ENCODE measurements at places on chromosomes 1 and 21.

DNA sequence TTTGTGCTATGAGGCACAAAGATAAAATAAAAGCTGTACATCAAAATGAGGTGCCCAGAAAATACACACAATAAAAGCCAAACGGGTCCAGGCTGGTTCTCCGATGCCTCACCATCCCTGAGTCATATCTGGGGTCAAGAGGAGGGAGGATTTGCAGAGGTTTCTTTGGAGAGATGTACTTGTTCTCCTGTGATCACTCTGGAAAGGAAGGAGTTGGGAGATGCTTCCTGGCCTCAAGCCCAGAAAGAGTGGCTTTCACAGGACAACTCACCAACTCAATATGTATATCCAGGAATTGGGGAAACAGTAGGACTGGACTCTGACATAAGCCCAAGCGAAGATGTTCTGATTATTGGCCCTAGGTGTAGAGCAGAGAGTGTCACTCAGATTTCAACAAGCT, 51.9 kb downstream of the DIPK1A start:
- no peak for DNase-seq

DNA sequence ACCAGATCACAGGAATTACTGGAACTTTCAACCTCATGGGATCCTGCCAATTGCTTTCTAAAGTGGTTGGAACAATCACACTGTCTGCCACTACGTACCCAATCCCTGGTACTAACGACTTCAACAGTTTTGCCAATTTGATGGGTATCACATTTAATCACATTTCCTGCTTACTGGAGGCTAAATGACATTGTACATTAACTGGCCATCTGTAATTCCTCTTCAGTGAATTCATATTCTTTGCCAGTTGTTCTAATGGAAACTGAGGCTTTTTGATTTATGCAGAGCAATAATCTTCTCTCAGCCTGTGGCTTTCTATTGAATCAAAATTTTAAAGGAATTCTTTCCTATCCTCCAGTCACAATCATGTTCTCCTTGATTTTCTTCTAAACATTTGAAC, 38.2 kb downstream of the LGALS8 start:
- DNase-seq, result no peak

GRCh38 chr1:117683571-117684285, 77.9 kb downstream of the TENT5C start:
- DNase-seq, result no peak

DNA sequence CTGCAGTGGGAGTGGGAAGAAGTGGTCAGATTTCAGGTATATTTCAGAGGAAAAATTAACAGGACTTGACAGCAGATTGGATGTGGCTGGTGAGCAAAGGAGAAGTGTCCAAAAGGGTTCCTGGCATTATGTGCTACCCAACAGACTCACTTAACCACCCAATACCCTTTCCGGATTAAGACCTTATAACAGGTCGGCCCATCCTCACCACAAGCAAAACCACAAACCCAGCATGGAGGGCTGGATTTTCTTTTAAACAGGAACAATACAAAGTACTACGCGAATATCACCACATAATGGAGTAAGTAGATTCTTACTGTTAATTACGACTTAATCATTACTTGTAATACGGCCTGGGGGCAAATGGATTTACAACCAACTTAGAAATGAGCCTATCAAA, 59.2 kb downstream of the WDR64 start:
- no peak for DNase-seq

GRCh38 chr1:38026592-38027200, 14.2 kb downstream of the UTP11 start:
- DNase-seq, result no peak

DNA sequence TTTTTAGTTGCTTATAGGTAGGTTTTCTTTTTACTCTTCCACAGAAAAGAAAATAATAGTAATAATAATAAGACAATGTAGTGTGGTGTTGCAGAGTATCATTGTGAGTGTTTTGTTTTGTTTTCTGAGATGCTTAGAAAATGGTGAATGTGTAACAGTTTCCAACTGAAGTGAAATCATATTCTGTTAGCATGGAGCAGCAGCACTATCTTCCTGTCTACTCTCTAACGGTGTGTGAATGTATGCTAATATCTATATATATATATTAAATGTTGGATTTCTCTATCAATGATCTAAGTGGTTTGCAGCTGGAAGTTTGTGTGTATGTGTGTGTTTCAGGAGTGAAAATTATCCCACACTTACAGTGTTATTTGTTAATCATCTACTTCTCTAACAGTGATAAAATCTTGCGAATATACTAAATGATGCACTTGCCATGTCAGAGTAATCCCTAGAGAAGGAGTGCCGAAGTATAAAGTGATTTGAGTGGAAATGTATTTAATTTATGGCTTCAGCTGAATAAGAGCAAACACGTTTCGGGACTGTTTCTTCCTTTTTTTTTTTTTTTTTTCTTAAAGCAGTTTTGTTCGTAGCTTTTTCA, 377 bp downstream of the SAMD13 start:
- no peak for DNase-seq

DNA sequence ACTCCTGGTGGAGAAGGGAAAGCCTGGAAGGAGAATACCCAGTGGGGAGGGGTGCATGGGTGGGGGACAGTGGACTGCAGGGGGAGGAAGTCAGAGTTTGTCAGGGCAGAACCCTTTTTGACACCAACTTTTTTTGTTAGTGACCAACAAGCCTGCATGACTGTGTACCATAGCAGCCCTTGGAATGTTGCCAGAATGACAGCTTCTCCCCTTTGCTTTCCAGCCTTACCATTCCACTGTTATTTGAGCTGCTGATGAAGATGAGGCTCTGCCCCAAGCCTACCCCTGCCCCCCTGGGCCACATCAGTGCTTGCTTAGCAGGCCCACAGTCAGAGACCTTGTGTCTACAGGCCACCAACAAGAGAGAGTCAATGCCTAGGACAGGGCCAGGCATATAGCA, 341.2 kb downstream of the HHAT start:
- no peak for DNase-seq

- DNase-seq, result no peak
Measured at GRCh38 chr1:58774027-58774426, 9.8 kb downstream of the JUN start.

- DNase-seq, result no peak
Measured at GRCh38 chr1:223741861-223742260, 29.5 kb downstream of the CAPN2 start.

DNA sequence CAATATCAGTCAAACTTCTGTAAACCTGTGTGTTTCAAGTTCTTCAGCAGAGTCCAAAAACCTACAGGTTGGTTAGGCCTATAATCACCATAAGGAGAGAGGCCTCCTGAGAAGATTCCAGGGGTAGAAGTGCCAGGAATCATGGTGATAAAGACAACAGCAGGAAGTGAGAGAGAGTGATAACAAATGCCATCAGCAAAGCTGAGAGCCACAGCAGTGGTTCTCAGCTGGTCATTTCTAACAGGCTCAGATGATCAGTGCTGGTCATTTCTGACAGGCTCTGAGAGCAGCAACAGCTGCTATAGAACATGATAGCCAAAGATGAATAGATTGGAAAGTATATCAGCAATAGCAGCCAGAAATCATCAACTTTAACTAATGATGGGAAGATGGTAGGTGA, 101.3 kb downstream of the TYW3 start:
- DNase-seq, result no peak

- DNase-seq, result no peak
Measured at GRCh38 chr21:42973309-42973990, 912 bp upstream of the PKNOX1 start.

DNA sequence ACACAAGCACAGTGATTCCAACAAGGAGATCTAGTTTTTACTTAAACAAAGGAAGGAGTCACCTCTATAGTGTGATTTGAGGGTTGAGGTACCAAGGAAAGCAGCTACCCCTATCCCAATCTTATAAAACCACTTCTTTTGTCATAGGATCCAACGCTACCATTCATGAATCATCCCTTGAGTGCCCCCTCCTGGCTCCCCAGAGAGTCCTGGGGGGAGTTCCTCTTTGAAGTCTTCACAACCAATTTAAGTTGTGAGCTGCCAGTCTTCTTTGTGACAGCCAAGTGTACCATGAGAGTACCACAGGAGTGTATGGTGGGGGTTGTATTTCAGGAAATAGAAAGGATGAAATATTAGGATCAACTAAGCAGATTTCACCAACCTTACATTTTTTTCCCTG, 39.1 kb upstream of the NHLH2 start:
- DNase-seq, result no peak

- peak; percentile 67 for DNase-seq
Measured at GRCh38 chr1:175188936-175189335, 3.6 kb downstream of the KIAA0040 start.

DNA sequence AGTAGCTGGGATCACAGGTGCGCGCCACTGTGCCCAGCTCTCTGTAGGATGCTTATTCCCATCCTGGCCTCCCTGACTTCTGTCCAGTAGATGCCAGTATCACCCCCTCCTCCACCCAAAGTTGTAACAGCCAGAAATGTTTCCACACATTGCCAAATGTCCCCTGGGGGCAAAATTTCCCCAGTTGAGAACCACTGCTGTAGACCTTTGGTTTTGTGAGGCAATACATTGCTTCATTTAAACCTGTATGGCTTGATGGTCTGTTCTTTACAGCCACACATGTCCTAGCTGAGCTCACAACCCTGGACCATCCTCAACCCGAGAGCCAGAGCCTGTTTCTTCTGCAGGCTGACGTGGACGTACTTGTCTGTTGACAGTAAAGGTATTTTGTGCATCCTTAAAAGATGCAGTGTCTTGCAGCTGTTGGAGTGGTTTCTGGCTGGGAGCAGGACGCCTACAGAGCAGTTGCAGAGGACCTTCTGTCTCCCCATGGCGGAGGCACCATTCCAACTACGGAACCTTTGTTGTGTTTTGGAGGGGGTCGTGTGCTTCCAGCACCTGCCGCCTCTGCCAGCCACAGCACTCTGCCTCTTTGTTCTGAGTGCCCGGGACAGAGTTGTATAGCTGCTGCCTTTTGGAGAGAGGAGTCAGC, 26.6 kb downstream of the DOP1B start:
- no peak for DNase-seq

GRCh38 chr1:15974855-15975254, 1.0 kb downstream of the ZBTB17 start:
- DNase-seq, result no peak

DNA sequence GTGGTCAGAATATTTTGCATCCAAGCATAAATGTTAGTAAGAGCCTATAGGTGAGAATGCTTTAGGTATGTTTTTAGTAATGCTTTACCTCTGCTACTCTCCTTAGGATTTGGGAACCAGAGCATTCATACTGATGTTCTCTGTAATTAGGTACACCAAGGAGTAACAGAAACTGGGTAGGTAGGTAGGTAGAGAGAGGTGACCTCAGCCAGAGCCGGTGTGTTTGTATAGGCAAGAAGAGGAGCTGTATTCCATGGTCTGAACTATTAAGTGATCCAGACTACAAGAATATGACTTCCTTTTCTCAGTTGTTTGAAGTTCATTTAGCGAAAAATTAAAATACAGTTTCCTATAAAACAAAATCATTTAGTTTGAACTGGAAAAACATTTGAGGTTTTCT, 108.5 kb downstream of the SDCCAG8 start:
- DNase-seq, result no peak

DNA sequence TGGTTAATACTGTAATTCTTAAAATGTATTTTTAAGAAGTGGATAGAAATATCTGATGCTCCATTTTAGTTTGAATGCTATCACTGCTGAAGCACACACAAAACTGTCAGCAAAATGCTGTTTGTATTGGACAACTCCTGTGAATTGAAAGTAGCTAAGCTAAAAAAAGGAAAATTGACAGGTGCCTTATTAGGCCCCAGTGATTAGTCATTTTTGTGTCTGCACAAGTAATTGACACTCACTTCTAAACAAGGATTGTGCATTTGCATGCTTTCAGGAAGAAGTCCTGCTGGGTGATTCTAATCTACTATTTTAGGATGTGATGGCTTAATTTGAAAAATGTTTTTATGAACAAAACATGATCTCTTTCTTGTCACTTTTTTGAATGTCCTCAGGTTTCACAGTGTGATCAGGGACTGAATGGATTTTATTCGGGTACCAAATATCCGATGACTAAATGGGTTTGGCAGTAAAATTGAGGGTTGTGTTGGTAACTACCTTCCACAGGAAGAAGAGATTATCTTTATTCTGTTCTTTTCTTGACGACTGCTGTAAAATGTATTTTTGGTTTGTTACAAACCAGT, 13.0 kb upstream of the MAP3K7CL start:
- DNase-seq, result no peak

DNA sequence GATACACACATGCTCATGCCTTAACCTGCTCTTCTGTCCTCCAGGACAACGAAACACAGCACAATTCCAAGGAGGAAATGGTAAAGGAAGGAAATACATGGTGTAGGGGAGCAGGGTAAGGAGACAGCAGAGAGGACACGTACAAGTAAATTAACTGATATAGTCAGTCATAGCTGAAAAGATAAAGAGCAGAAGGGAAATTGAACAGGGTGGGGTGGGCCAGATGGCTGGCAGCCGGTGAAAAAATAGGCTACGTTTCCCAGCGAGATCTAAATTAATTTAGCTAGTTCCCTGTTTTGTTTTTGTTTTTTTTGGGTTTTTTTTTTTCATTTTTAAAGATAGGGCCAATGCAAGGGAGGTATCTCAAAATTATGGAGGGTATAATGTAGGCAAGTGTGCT, 109.2 kb downstream of the FAM78B start:
- DNase-seq, result no peak

GRCh38 chr1:1616045-1616790, 918 bp downstream of the MIB2 start:
- peak; percentile 49 for DNase-seq

All from stimulated activated naive CD4-positive, alpha-beta T cell (primary cell).